ENCODE measurements at places on chromosomes 4 and X.

GRCh38 chr4:76554630-76555029 is 119.6 kb downstream of the SHROOM3 start:
- no peak for ATAC-seq

DNA sequence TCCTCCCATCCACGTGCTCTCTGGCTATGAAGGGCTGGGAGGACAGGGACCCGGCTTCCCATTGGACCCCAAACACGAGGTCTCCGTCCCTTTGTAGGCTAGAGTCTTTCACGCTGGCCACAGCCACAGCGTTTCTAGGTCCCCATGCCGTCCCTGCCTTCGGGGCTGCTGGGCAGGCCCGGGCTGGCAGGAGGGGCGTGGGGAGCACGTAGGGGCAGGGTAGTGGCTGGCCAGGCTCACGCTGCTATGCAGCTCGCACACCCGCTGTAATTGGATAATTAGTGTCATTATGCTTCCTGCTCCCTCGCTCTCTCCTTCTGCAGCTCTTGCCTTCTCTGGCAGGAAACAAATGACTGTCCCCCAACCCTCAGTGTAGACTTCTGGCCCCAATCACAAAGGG is 9.8 kb downstream of the ATP2B3 start:
- ATAC-seq, result peak; percentile 61

DNA sequence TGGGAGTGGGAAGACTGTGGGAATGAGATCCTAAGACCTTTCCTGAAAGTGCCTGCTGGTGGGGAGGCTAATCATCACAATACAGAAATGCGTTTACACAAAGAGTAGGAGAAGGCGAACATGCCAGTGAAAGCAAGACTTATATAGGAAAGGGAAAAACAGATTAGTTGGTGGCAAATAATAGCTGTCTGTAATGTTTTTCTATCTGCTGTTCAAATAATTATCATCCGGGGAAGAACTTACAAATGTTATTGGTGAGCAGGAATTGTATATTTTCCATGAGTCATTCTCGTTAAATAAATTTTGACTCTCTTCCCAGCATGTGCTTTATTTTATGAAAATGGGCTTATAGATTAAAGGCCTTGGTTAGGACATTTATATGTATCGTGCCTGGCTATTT is 196.5 kb downstream of the ARHGAP10 start:
- no peak for ATAC-seq

- ATAC-seq, result no peak
Observed at GRCh38 chrX:38891641-38892413, 90.6 kb downstream of the MID1IP1 start.
